Natural killer cell (primary cell): ENCODE measurements at places on chromosomes 11 and 22.

- DNase-seq = peak; percentile 72
- no peaks in the 10 kb centered on the region for H3K27me3 ChIP-seq
- H3K36me3 ChIP-seq = no peaks in the 10 kb centered on the region
- H3K4me1 ChIP-seq = peaks cover 90% of the 10 kb centered on the region
Measured at GRCh38 chr11:114075891-114076441, 16.5 kb downstream of the ZBTB16 start.

- no peaks in the 10 kb centered on the region for H3K4me1 ChIP-seq
- H3K4me3 ChIP-seq = no peak overlapping the region
- H3K27ac ChIP-seq = no peak overlapping the region
- no peaks in the 10 kb centered on the region for H3K36me3 ChIP-seq
- DNase-seq = no peak
Measured at GRCh38 chr11:113141010-113141409, 173.4 kb upstream of the TTC12 start.

- peaks cover 8% of the 10 kb centered on the region for H3K4me1 ChIP-seq
- no peak overlapping the region for H3K4me3 ChIP-seq
- H3K27ac ChIP-seq = no peak overlapping the region
Measured at GRCh38 chr22:44047891-44048301, 23.8 kb downstream of the PARVB start.

- peaks cover 6% of the 10 kb centered on the region for H3K36me3 ChIP-seq
- DNase-seq = no peak
- H3K27me3 ChIP-seq = no peaks in the 10 kb centered on the region
- no peak overlapping the region for H3K27ac ChIP-seq
- no peaks in the 10 kb centered on the region for H3K4me1 ChIP-seq
Measured at GRCh38 chr11:64259533-64260067, 8.3 kb downstream of the PLCB3 start.

DNA sequence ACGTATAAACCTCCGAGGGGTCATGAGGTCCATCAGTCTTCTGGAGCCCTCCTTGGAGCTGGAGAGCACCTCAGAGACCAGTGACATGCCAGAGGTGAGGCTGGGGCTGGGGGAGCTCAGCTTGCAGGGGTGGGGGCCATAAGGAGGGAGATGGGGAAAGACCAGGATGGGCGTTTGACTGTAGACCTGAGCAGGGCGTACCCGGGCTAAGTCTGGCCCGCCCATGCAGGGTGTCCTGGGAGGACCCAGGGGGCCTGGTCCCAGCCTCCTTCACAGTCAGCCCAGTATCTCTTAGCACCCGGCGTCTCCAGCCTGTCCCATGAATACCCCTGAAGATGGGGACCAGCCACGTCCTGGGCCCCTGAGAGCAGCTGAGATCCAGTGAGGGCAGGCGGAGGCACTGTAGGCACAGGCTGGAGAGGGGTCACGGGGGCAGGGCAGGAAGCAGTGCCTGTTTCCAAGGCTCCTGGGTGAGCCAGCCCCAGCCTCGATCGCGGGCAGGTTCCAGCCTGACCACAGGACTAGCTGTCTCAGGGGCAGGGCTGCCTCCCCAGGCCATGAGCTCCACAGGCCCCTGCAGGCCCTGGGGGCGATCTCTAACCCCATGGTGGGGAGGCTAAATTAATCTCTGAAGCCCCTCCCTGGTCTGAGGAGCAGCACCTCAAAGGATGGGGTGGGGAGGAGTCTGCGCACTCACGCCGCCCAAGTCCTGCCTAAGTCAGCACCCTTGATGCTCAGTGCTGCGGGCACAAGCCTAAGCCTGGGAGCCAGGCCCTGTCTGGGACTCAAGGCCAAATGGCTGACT, 7.1 kb downstream of the SSH3 start:
- peaks cover 23% of the 10 kb centered on the region for H3K4me1 ChIP-seq
- no peak overlapping the region for H3K4me3 ChIP-seq
- no peaks in the 10 kb centered on the region for H3K27me3 ChIP-seq
- H3K27ac ChIP-seq = no peak overlapping the region
- peaks cover 15% of the 10 kb centered on the region for H3K36me3 ChIP-seq

DNA sequence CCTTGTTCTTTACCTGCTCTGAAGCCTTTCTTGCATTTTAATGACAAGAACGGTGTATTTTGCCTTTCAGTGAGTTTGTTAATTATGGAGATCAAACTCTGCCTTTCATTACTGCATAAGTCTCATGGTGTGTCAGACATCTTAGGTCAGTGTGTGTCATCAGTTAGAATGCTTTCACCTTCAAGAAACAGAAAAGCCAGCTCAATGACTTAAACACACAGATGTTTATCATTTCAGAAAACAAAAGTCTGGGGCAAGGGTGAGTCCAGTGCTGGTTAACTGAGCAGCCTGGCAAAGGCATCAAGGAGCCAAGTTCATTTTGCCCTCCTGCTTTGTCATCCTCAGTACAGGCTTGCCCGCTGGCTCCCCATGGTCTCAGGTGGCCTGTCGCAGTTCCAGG, 54.5 kb downstream of the PACS1 start:
- H3K4me1 ChIP-seq = peaks cover 23% of the 10 kb centered on the region
- no peak for DNase-seq
- no peaks in the 10 kb centered on the region for H3K36me3 ChIP-seq
- no peak overlapping the region for H3K4me3 ChIP-seq

- H3K4me3 ChIP-seq = no peak overlapping the region
- DNase-seq = no peak
- no peaks in the 10 kb centered on the region for H3K27me3 ChIP-seq
- no peaks in the 10 kb centered on the region for H3K36me3 ChIP-seq
- no peak overlapping the region for H3K27ac ChIP-seq
Measured at GRCh38 chr22:45231293-45231692, 9.4 kb downstream of the KIAA0930 start.

DNA sequence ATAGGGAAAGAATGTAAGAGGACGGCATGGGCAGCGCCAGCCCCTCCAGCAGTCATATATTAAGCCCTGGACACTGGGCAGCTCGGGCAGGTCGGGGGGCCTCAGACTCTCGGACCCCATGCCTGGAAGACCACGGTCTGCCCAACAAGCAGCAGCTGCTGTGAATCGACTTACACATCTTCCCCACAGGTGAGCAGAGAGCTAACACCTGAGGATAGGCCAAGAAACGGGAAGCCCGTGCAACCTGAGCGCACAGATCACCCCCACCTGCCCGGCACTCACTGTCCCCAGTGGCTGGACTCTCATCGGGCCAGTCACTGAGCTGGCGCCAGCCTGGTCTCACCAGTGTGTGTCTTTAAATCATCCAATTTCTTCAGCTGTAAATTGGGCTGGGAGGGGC, 4.7 kb upstream of the TCF20 start:
- no peak overlapping the region for H3K4me3 ChIP-seq
- peaks cover 6% of the 10 kb centered on the region for H3K4me1 ChIP-seq
- no peaks in the 10 kb centered on the region for H3K27me3 ChIP-seq
- no peaks in the 10 kb centered on the region for H3K36me3 ChIP-seq
- no peak overlapping the region for H3K27ac ChIP-seq
- DNase-seq = no peak

DNA sequence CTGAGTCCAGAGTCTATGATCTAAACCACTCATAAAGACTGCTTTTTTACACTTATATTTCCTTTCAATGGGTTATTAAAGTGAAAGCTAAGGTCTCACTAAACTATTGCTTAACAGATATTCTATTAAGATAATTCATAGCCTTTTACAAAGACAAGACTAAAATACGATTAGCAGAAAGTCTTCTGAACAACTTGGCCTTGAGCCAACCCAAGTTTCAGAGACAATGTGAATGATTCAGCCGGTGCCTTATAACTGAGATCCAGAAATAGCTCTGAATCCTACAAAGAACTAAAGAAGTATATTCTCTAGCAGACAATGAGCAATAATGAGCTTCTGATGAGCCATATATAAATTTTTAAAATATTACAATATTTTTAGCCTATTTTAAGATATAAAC, 41.5 kb upstream of the CARD18 start:
- no peak overlapping the region for H3K4me3 ChIP-seq
- no peaks in the 10 kb centered on the region for H3K36me3 ChIP-seq
- no peak overlapping the region for H3K27ac ChIP-seq
- no peaks in the 10 kb centered on the region for H3K27me3 ChIP-seq

DNA sequence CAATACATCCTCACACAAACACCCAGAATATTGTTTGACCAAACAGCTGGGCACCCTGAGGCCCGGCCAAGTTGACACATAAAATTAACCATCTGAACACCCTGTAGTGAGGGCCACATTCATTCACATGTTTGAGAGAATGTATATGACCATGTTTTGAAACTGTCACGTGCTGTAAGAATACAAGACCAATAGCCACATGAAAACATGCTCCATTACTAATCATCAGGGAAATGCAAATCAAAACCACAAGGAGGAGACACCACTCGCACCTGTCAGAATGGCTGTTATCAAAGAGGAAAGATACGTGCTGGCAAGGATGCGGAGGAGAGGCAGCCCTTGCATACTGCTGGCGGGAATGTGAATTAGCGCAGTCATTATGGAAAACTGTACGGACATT, 38.3 kb upstream of the IGSF9B start:
- DNase-seq = no peak
- H3K27me3 ChIP-seq = no peaks in the 10 kb centered on the region
- H3K4me3 ChIP-seq = no peak overlapping the region
- H3K4me1 ChIP-seq = no peaks in the 10 kb centered on the region

GRCh38 chr11:35192347-35192746, 53.4 kb downstream of the CD44 start:
- no peak for DNase-seq
- H3K4me1 ChIP-seq = peaks cover 4% of the 10 kb centered on the region
- H3K4me3 ChIP-seq = no peak overlapping the region
- no peaks in the 10 kb centered on the region for H3K27me3 ChIP-seq
- peaks cover 93% of the 10 kb centered on the region for H3K36me3 ChIP-seq
- H3K27ac ChIP-seq = no peak overlapping the region

GRCh38 chr11:9473408-9473807, 12.6 kb downstream of the ZNF143 start:
- peaks cover 40% of the 10 kb centered on the region for H3K36me3 ChIP-seq
- no peak for DNase-seq
- no peak overlapping the region for H3K27ac ChIP-seq
- H3K4me3 ChIP-seq = no peak overlapping the region
- no peaks in the 10 kb centered on the region for H3K4me1 ChIP-seq

DNA sequence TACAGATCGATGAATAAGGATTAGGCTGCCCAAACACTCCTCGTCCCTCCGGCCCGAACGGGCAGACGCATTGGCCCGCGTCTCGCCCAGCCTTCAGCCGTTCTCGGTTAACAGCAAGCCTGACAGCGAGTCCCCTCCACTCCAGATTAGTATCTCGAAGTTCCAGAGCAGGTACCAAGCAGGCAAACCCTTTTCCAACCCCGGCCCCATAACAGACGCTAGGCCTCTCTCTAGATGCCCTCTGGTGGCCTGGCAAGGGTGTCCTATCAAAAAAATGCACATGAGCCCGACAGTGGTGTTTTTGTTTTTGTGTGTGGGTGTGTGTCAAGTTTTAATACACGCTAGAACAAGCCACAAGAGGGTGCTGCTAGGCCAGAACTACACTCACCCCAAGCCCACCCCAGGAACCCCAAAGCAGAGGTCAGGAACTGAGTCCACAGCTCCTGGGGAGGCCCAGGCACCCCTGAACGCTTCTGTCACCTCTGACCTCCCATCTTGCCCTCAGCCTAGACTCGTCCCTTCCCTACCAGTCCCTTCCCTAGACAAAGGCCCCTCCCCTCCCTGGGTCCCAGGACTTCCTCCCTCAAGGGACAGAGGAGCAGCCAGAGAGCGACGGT, 658 bp upstream of the ARFGAP2 start:
- no peaks in the 10 kb centered on the region for H3K27me3 ChIP-seq
- peak overlapping the region; percentile 95 for H3K27ac ChIP-seq
- H3K4me1 ChIP-seq = peaks cover 33% of the 10 kb centered on the region
- H3K4me3 ChIP-seq = peak overlapping the region; percentile 90

DNA sequence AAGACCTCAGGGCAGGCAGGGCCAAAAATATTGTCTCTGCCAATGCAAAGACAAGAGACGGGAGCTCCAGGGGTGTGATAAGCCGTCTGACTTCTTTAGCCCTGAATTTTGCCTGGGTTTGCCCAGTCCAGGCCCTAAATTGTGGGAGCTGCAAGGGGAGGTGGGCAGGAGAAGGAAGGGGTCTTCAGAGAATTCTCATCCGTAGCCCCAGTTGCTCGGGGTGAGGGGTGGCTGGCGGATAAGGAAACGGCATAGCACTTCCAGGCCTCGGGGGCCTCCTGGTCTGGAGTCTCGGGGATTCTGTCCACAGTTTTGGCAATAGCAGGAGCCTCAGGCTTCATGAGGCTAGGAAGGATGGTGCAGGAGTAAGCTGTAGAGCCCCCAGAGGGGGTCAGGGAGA, 7.4 kb downstream of the CD5 start:
- H3K4me1 ChIP-seq = peaks cover 29% of the 10 kb centered on the region
- H3K4me3 ChIP-seq = no peak overlapping the region
- no peaks in the 10 kb centered on the region for H3K36me3 ChIP-seq
- no peaks in the 10 kb centered on the region for H3K27me3 ChIP-seq

GRCh38 chr11:109076870-109077269, 345.1 kb upstream of the C11orf87 start:
- no peaks in the 10 kb centered on the region for H3K36me3 ChIP-seq
- H3K4me3 ChIP-seq = no peak overlapping the region
- H3K4me1 ChIP-seq = no peaks in the 10 kb centered on the region
- DNase-seq = no peak
- no peaks in the 10 kb centered on the region for H3K27me3 ChIP-seq

DNA sequence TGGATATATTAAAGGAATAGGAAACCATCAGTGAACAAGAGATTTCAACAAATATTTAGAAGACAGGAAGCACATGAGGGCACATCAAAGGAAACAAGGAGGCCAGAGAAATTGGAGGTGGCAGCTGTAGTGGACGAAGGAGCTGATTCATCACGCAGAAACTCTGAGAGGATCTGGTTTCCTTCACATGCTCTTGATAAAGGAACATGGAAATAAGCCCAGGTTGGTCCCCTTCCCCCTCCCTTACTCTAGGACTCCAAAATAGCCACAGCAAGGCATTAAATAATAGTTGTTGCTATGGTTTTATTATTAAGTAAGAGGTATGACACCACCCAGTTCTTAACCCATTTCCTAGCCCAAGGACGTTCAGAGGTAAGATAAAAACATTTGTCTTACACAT, 11.3 kb downstream of the IZUMO1R start:
- no peak overlapping the region for H3K27ac ChIP-seq
- H3K36me3 ChIP-seq = no peaks in the 10 kb centered on the region
- H3K27me3 ChIP-seq = peaks cover 5% of the 10 kb centered on the region
- no peaks in the 10 kb centered on the region for H3K4me1 ChIP-seq
- no peak overlapping the region for H3K4me3 ChIP-seq

DNA sequence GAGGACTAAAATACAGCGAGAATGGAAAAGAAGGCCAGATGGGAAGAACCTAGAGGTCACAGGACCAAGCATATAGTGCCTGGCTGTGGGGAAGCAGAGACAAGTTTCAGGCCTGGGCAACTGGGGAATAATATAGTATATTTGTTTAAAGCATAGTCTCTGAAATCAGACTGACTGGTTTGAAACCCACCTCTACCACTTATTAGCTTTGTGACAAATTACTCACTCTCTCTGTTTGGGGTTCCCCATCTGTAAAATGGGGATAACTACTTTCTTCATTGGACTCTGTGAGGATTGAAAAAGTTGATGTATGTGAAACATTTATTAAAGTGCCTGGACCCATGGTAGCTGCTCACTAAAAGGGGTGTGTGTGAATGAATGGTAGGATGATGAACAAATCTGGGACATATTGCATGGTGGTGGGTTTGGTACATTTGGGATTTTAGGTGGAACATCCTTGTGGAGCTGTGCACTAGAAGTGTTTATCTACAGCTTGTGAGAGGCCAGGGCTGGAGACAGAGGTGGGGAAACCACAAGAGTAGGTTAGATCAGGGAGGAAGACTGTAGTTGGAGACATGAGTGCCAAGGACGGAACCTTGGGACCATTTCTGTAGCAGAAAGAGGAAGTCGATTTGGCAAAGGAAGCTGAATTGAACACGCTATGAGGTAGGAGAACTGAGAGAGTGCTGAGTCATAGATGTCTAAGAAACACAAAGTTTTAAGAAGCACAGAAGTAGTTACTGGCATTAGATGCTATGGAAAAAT, 52.6 kb downstream of the SWAP70 start:
- H3K4me1 ChIP-seq = peaks cover 11% of the 10 kb centered on the region
- DNase-seq = no peak
- H3K27me3 ChIP-seq = no peaks in the 10 kb centered on the region
